ENCODE measurements at places on chromosomes 16 and 17.
A peak's percentile ranks its signal among the peaks of the same experiment; 100 is the strongest.

DNA sequence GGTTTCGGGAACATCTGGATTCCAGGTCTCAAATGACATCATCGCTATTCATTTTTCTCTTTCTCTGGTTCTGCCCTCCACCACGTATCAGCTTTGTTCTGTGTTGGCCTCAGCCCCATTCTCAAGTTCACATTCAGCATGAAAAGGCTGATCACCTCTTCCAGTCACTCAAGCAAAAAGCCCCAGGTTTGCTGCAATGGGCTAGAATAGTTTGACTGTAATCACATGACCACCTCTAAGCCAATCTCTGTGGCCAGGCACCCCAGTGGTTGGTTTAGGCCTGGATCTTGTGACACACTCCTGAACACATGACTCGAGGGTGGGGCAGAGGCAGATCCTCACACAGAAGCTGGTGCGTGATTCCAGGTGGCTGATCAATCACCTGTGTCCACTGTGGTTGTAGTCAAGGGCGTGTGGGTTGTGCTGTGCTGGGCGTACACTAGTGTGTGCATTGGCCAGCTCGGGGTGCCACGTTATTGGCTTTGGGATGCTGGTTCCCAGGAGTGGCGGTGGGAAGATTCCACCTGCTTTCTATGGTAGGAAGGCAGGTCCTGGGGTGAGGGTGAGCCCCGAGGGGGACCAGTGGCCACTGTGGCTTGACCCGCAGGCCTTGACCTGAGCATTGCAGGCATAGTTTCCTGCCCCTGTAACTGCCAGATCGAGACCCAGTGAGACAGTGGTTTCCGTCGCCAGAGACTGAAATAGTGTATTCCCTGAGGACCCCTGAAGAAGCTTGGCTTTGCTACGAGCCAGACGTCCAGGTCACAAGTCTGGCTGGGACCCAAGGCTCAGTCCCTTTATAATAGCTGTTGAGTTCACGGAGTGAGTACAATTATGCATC, 12.0 kb downstream of the EEF2K start:
- DNase-seq, result no peak

DNA sequence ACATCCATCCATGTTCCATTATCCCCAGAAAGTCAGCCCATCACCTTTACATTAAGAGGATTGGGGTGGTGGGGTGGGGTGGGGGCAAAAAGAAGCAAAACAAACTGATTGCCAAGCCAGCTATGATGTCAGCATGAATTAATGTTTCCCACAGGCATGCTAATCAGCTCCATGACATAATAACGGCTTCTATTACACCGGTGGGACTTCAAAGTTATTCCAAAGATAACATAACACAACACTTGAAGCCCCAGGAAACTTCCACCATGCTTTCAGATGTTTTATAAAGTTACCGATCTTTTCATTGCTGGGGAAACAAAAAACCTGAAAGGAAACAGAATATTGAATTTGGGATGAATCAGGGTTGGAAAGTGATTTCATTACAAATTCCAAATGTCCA, 155.9 kb upstream of the IRX5 start:
- no peak for DNase-seq

DNA sequence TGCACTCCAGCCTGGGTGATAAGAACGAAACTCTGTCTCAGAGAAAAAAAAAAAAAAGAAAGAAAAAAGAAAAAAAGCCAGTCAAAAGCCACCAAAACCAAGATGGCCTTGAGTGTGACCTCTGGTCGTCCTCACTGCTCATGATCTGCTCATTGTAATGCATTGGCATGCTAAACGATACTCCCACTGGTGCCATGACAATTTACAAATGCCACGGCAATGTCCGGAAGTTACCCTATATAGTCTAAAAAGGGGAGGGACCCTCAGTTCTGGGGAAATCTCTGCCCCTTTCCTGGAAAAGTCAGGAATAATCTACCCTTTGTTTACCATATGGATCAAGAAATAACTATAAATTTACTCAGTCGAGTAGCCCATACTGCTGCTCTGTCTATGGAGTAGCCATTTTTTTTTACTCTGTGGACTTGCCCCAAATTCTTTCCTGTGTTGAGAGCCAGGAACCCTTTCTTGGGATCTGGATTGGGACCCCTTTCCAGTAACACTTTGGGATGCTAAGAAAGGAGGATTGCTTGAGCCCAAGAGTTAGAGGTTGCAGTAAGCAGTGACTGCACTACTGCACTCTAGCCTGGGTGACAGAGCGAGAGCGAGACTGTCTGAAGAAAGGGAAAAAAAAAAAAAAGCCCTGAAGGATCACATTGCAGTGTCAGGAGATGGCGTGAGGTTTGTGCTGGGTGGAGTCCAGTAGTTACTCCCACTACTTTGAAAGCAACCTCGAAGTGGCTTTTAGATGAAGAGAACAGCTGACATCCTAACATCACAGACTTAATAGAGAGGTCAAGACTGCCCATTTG, 3.7 kb upstream of the TMEM231 start:
- no peak for DNase-seq

GRCh38 chr16:11391576-11391975, 46.3 kb downstream of the RMI2 start:
- no peak for DNase-seq

- DNase-seq, result no peak
These were observed 1.9 kb upstream of the SNAI3 start for GRCh38 chr16:88688013-88688778.

- DNase-seq, result peak; percentile 62
These were observed 1.3 kb downstream of the HGS start for GRCh38 chr17:81685108-81685507.

DNA sequence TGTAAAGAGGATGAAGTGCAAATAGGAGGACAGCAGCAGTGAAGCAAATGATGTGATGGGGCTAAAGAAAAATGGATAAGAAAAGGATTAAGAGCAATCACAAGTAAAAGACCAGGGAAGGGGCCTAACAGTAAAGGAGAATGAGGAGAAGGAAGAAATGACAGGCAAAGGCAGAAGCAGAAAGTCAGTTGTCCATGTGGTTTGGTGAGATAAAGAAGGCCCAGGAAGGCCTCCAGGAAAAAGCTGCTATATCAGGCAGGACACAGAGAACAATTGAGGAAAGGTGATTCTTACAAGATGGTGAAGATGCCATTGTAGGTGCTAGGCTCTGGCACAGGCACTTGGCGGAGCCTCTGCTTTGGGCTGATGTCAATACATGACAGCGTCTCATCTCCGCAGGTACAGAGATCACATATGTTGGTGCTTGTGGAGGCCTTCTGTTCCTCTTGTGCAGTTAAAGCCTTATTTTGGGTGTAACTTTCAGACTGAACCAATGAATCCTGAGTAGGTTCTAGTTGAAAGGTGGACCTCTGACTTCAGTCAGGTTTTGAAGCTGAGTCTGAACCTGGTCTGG, 18.1 kb downstream of the RDM1 start:
- DNase-seq, result no peak

DNA sequence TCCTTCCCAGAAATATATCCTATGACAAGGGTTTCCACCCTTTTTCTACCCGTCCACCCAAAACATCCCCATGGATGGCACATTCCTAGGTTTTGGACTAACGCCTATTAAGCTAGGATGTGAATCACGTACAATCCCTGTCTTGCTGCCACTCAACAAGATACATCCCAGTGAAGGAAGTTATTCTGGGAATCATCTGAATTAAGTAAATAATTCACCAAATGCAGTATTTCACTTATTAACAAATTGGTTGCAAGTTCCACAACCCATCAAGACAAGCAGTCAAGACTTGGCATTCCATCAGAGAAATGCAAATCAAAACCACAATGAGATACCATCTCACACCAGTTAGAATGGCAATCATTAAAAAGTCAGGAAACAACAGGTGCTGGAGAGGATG, 32.1 kb downstream of the ASPA start:
- no peak for DNase-seq

GRCh38 chr17:77208217-77208808, 67.5 kb downstream of the SEC14L1 start:
- DNase-seq, result no peak

GRCh38 chr17:54967621-54968261, 713 bp downstream of the COX11 start:
- DNase-seq, result no peak

DNA sequence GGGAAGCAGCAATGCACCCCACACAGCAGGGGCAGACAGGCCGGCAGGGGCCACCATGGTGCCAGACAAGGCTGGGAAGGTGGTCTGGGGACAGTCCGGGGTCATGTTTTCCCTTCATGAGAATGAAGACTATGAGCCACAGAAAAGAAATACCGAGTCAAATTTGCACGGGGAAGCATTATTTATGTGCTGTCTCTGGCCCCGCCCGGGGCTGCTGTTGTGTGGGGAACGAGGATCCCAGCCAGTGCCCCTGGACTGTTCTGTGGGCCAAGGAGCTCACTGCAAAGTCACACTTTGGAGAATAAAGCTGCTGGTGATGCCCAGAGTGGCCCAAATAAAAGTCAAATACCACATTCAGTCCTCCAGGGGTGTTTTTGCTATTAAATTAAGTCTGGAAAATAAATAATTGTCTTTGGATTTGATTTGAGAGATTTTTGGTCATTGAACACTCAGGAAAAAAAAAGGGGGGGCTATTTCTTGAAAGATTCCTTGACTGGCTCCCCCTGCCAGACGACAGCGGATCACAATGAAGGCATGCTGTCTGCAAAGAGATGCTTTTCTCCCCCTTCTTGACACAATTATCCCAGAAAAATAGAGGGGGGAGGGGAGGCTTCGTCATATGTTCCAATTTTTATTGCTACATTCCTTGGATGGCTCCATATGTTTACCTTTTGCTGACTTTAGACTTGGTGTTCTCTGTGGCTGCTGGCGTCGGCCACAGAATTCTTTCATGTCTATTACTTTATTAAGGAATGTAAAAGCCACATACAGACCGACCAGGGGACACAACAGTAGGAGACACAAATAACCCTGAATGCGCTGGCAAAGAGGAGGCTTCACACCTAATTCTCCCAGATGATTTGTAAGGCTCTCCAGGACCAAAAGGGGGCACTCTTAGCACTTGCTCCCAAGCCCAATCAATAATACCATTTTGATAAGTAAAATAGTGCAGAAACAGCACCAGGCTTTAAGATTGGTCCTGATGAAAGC, 27.1 kb upstream of the ANKFN1 start:
- DNase-seq, result peak; percentile 42

- DNase-seq, result no peak
These were observed 363.4 kb downstream of the FOXL1 start for GRCh38 chr16:86941731-86942130.

GRCh38 chr16:24957887-24958286, 57.3 kb downstream of the ARHGAP17 start:
- no peak for DNase-seq

DNA sequence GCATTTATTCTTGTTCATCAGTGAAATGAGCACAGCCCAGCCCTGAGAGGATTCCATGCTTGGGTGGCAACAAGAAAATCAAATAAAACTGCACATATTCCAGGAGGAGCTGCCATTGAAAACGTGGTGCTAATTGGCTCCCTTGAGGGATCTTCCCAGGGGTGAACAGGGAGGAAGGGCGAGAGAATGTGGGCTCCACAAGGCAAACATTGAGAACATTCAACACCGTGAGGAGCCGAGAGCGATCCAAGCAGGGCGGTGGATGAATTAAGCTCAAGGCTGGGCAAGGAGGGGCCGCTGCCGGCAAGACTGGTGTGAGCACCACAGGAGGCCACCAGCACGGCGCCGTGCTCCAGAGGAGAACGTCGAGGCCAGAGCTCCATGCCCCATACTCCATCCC, 166.9 kb downstream of the C16orf95 start:
- no peak for DNase-seq

DNA sequence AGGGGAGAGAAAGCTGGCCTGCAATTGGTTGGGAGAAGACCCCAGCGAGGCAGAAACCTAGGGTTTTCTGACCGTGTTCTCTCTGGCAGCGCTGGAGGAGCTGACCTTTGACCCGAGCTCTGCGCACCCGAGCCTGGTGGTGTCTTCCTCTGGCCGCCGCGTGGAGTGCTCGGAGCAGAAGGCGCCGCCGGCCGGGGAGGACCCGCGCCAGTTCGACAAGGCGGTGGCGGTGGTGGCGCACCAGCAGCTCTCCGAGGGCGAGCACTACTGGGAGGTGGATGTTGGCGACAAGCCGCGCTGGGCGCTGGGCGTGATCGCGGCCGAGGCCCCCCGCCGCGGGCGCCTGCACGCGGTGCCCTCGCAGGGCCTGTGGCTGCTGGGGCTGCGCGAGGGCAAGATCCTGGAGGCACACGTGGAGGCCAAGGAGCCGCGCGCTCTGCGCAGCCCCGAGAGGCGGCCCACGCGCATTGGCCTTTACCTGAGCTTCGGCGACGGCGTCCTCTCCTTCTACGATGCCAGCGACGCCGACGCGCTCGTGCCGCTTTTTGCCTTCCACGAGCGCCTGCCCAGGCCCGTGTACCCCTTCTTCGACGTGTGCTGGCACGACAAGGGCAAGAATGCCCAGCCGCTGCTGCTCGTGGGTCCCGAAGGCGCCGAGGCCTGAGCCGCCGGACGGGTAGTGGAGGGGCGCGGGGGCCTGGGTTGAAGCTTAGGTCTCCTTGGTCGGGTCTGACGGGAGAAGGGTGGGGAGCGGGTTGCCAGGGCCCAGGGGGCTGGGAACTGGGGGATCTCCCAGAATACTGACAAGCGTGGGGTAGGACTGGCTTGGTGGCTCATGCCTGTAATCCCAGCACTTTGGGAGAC, 7.4 kb upstream of the PYDC1 start:
- DNase-seq, result no peak

DNA sequence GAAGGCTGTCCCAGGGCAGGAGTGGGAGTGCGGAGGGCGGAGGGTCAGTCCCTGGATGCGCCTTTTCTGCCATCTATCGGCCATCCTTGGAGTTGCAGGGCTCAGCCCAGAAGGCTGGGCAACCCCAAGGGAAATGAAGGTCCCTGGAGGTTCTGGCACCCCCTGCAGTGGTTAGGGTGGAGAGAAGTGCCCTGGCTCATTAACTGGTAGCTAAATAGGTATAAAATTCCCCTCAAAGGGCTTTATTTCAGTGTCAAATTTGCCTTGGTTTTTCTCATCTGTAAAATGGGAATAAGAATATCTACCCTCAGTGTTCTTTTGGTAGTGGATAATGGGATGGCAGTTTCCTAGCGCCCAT, 22.4 kb downstream of the C17orf75 start:
- peak; percentile 63 for DNase-seq

- peak; percentile 26 for DNase-seq
These were observed 858 bp upstream of the SMARCE1 start for GRCh38 chr17:40648384-40648968.

GRCh38 chr16:27665881-27666280, 115.9 kb downstream of the KATNIP start:
- DNase-seq, result no peak

DNA sequence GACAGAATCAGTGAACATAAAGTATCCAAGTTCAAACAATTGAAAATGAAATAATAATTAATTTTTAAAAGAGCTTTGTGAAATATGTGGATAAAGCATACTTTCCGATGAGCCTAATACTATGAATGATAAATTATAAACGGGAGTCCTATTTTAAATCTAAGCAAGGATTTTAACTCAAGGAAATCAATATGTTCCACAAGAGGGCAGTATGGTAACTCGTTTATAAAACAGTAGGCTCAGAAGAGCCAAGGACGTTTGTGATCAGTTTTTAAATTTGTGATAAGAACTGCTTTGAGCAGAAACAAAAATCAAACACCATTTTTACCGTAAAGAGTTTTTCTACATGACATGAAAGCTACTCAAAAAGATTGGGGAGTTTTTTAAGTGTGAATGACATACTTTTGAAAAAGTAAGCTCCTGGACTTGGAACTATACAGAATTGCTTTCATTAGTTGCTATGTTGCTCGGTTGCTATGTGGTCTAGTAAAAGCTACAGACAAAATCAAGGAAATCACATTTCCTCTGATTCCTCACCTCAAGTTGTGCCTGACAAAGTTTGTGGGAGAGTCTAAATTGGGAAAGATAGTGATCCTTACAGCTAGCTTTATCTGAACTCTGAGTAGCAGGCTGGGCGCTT, 11.8 kb upstream of the TEKT1 start:
- peak; percentile 46 for DNase-seq

Data from kidney capillary endothelial cell (primary cell).